ENCODE measurements at places on chromosomes 7 and 10.

- DNase-seq = no peak
These were observed 337.9 kb downstream of the FGFR2 start for GRCh38 chr10:121260377-121260776.

GRCh38 chr7:90425376-90425775 is 22.1 kb downstream of the CLDN12 start:
- DNase-seq = no peak

DNA sequence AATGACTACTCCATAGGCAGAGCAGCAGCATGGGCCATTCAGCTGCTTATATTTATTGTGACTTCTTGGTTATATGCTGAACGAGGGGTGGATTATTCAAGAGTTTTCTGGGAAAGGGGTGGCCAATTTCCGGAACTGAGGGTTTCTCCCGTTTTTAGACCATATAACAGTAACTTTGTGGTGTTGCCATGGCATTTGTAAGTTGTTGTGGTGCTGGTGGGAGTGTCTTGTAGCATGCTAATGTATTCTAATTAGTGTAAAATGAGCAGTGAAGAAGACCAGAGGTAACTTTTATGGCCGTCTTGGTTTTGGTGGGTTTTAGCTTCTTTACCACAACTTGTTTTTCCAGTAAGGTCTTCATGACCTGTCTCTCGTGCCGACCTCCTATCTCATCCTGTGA is 139.6 kb downstream of the KLF6 start:
- DNase-seq = no peak

DNA sequence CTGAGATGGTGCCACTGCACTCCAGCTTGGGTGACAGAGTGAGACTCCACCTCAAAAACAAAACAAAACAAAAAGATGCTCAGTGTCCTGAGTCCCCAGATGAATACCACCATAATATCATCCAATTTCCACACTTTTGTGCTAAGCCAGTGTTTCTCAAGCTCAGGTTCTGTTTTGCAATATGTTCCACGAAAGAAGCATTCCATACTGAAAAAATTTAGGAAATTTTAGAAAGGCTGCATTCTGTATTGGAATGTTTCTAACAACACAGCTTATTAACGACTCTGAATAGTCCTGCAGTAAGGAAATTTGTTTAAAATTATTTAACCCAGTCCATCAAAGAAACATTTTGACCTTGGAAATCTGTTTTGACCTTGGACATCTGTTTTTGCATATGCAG is 142.4 kb downstream of the EPC1 start:
- DNase-seq = no peak

DNA sequence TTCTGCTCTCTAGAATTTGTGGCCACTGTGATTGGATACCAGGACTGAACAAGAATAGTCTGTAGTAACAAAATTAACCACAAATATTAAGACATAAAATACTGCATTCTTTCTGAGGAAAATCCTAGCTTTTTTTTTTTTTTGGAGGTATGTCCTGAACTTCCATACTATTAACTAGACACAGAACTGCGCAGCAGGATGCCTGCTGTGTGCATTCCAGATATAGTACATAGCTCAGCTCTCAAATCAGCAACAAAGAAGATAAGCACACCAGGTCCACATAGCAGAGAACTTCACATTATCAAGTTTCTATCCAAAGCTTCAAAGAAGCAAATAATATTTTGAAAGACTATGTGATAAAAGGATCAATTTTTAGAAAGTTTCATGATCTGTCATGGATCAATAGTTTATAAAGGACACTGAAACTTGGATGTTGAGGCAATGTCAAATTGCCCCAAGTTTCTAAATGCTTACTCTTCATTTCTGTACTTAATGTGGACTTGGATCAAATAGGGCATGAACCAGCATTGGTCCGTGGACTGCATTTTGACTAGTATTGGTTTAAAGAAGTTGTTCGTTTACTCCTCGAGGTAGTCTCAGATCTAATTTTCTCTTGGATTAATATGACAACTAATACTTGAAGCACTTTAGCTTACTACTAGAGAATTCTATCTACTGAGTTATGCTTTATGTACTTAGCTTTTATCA is 15.4 kb downstream of the NAMPT start:
- DNase-seq = no peak
